ENCODE measurements at places on chromosomes 16 and 17.

DNA sequence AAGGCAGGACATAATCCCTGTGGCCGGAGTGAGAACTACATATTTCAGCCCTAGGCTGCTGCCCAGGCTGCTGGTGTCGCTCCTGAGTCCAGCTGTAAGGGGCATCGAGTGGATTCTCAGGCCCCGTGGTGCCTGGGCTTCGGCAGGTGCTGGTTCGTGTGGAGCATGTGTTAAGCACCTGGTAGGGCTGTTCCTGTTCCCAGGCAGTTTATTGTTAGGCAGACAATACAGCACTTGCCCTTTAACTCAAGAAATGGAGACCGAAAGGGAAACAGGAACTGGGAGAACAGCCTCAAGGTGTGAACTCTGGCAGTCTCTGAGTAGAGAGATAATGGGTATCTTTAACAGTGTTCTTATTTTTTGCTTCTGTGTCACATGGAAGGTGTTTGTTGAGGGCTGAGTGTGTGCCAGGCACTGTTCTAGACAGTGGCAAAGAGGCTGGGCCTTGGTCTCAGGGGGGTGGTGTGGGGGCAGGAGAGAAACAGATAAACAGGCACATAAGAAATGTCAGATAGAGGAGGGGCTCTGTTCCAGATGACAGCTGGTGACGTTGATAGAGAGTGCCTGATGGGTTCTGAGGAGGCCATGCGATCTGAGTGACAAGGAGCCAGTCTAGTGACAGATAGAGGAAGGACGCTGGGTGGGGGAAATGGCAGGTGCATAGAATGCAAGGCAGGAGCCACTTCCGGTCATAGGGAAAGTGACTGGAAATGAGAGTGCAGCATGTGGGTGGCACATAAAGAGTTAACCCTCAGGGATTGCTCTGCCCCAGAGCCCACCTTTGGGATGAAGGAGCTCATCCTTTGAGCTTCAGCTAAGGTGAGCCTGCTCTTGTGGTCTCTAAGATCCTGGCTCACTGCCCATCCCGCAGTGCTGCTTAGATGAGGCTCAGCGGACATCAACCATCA is 33.8 kb downstream of the EPN2 start:
- DNase-seq = no peak

- DNase-seq = no peak
Observed at GRCh38 chr17:50280801-50281441, 6.7 kb downstream of the TMEM92 start.

DNA sequence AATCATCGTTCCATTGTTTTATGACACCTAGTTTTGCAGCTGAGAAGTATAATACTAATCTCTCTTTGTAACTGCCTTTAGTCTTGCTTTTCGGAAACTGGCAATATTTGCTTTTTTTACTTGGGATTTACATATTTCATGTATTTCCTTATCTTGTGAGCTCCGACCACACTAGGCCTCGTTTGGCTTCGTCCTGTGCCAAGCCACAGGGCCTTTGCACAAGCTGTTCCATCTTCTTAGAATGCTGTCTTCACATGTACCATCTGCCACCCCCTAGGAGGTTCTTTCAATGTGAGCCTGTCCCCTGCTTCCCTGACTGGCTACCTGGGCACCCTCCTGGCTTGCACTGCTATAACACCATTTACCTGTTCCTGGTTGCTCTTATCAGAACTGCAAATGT is 77.2 kb downstream of the SHISA6 start:
- DNase-seq = no peak

- DNase-seq = no peak
Observed at GRCh38 chr16:72751076-72751475, 296.9 kb downstream of the ZFHX3 start.

- no peak for DNase-seq
Observed at GRCh38 chr17:27945333-27945616, 52.1 kb upstream of the LYRM9 start.
